Placental epithelial cell (primary cell): ENCODE measurements at places on chromosomes 5 and 9. TPM values are rescaled to one million over a fixed set of nuclear protein-coding genes. Genes with fewer than 3 reads are reported as not detected.

The OR1J2 gene
- total RNA-seq: not detected in 2 replicates

The CCNO gene
- total RNA-seq: 0.33 TPM in 1 of 2 replicates, not detected in the other

The PCDHB2 gene
- total RNA-seq: 0.39 and 1.2 TPM in 2 replicates

The NADK2 gene
- 25.1 and 25.5 TPM in 2 replicates for total RNA-seq

The HTR1A gene
- not detected in 2 replicates for total RNA-seq

The GOLGA1 gene
- total RNA-seq: 10.6 and 11.9 TPM in 2 replicates

The GHR gene
- 0.79 and 3.8 TPM in 2 replicates for total RNA-seq

The PCDHA4 gene
- total RNA-seq: 0.79 and 0.87 TPM in 2 replicates

The LCP2 gene
- total RNA-seq: not detected in 2 replicates

The TNIP1 gene
- 127 and 146 TPM in 2 replicates for total RNA-seq

The EIF4E1B gene
- total RNA-seq: not detected in 2 replicates

The TEX48 gene
- total RNA-seq: not detected in 2 replicates

The PAPPA gene
- total RNA-seq: 23.2 and 79.6 TPM in 2 replicates

The PCDHGB4 gene
- total RNA-seq: 12.0 and 13.0 TPM in 2 replicates

The CTXN3 gene
- not detected in 2 replicates for total RNA-seq
